Cardiac atrium fibroblast (primary cell): ENCODE measurements at places on chromosomes 6 and 20. TPM values are rescaled to one million over a fixed set of nuclear protein-coding genes. Genes with fewer than 3 reads are reported as not detected.

Gene WFDC12
- total RNA-seq = not detected in 2 replicates

Gene SPATS1
- total RNA-seq = not detected in 2 replicates

Gene KHDRBS2
- not detected in 2 replicates for total RNA-seq

Gene SLC22A1
- total RNA-seq = 2.3 TPM in 1 of 2 replicates, not detected in the other

Gene CFAP61
- not detected in 2 replicates for total RNA-seq

Gene PNPLA1
- total RNA-seq = 0.49 TPM in 1 of 2 replicates, not detected in the other

Gene MYB
- under 0.01 and 0.65 TPM in 2 replicates for total RNA-seq

Gene NKAIN2
- not detected in 2 replicates for total RNA-seq

Gene BPIFB2
- not detected in 2 replicates for total RNA-seq

Gene KCNG1
- total RNA-seq = 5.2 and 9.1 TPM in 2 replicates

Gene GABRR2
- total RNA-seq = not detected in 2 replicates

Gene BTN1A1
- not detected in 2 replicates for total RNA-seq

Gene KIFC1
- total RNA-seq = 6.0 and 6.8 TPM in 2 replicates

Gene ADGB
- total RNA-seq = not detected in 2 replicates

Gene KCNS1
- 2.3 and 2.4 TPM in 2 replicates for total RNA-seq
